Esophagus squamous epithelium (tissue), 5 donors: ENCODE measurements at places on chromosomes 6 and 20.

DNA sequence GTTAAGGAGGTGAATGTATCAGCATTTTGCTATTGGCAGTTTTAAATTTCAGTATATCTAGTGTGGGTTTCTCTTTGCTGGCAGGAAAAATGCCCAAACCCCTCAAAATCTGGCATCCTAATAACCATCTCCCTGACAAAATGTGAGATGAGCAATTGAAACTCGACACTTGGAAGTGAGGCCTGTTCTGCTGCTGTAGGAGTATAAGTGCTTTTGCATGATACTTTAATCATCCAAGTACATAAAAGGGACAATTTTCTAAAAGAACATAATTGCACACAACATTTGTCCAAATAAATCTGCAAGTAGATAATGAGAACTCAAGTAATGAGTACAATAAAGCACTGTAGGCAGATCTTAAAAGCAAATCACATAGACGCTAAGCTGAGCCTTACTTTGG lies 36.5 kb downstream of the LAMP5 start:
- no peak for DNase-seq

DNA sequence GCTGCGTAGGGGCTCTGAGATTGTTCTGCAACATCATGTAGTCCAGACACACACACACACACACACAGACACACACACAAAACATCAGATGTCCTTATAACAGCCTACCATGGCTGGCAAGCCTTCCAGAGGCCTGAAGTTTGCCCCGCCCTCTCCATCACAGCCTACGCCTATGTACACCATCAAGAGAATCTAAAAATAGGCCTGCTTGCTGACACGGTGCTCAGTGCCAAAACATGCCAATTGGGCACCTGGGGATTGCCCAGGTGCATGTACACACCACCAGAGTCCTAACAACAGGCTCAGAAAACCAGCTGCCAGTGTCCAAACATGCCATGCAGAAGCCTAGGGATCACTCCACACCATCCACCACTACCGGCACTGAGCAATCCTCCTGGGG lies 391.7 kb upstream of the SPTLC3 start:
- DNase-seq = no peak

DNA sequence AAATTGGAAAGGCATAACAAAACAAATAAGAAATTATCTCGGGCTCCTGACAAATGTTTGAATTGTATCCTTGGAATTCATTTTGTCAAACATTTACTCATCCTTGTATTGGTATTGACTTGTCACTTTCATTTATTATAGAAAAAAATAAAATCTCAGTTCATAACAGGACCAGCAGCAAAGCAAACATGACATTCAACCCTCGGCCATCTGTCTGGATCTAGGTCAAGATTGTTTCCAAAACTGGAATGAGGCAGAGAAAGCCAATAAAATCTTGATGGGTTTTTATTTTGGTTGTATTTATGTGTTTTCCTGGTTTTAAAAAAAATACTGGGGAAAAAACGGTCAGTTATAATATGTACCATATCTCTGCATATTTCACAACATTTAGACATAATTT lies 42.9 kb upstream of the FABP7 start:
- DNase-seq = no peak

DNA sequence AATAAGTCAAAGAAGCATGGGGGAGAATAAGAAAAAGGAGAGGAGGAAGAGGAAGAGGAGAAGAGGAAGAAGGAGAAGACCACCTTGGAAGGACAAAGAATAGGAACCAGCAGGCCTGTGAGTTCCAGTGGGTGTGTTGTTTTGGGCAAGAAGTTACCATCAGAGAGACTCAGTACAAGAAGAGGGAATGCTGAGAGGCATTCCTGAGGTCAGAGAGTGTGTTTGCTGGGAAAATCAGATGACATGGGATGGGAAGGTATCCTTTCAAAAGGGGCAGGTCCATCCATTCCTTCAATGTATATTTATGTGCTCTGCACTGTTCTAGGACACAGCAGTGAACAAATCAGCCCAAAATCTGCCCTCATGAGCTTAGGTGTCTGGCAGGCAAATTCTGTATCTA lies 40.5 kb upstream of the PRIM2 start:
- DNase-seq = no peak

GRCh38 chr20:35307666-35308653 lies 15.7 kb upstream of the FAM83C start:
- DNase-seq = no peak

- no peak for DNase-seq
Measured at GRCh38 chr6:96542702-96543101, 20.2 kb upstream of the FHL5 start.

GRCh38 chr20:19382386-19383340 lies 170.2 kb downstream of the SLC24A3 start:
- no peak for DNase-seq

GRCh38 chr20:6765469-6766058 lies 1.9 kb upstream of the BMP2 start:
- DNase-seq = no peak

- no peak for DNase-seq
Measured at GRCh38 chr6:44696686-44697085, 309.2 kb downstream of the CDC5L start.

- DNase-seq = no peak
Measured at GRCh38 chr6:4295058-4295782, 159.8 kb upstream of the ECI2 start.

DNA sequence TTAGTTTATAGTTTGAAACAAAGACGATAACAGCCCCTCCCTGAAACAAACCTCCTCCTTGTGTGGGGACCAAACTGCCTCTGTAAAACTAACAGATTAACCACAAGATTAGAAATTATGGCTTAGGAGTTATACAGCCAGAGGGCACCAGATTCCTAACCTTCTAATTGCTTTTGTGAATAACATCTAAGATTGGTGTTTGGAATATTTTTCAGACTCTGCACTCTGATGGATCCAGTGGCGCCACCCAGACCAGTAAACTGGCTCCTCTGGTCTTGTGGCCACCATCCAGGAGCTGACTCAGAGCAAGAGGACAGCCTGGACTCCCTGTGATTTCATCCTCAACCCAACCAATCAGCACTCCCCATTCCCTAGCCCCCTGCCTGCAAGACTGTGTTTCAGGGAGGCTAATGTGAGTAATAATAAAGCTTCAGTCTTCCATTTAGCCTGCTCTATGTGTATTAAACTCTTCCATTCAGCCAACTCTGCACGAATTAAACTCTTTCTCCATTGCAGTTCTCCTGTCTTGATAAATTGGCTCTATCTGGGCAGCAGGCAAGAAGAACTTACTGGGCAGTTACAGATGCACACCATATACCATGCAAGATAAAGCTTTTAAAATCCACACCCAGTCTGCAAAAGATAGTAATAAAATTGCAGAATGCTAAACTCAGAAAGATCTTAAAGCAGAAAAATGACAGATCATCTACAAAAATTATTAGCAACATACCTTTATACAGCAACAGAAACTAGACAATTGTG lies 58.5 kb upstream of the SLC22A16 start:
- no peak for DNase-seq

DNA sequence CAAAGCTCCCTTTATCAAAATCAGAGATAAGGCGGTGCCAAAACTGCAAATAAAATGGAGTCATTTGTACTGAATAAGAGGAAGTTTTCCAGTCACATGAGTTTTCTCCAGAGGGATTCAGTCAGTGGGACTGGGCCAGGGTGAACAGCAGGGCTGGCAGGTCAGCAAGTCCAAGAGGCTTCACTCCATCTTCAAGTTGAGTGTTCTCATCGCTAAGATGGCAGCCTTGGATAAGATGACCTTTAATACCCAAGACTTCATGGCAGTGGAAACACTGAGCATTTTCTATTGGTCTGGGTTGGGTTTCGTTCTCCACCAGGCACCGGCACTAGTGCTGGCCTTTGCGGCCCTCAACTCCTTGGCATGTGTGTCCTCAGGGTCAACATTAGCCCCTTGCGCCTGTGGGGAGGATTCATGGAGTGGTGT lies 29.3 kb upstream of the IGF2R start:
- no peak for DNase-seq

GRCh38 chr20:9838035-9838377 lies 870 bp downstream of the PAK5 start:
- no peak for DNase-seq

DNA sequence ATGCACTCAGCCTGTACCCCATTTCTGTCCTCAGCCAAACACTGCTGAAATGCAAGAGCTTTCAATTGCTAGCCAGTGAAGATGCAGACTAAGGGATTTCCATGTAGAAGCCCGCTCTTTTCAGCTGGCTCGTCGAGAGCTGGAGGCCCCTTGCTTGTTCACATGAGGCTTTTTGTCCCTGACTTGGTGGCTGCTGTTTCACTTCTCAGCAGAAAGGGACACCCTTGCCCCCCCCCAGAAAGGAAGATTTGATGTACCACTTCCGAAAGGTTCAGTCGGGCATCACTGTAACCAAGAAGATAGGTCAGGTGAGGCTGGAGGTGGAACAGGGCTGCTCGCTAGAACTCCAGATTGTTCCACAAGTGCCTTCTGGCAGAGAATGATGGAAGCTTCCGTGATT lies 23.3 kb downstream of the PTPN1 start:
- no peak for DNase-seq

- DNase-seq = no peak
Measured at GRCh38 chr6:130431346-130431852, 65.6 kb downstream of the TMEM200A start.

DNA sequence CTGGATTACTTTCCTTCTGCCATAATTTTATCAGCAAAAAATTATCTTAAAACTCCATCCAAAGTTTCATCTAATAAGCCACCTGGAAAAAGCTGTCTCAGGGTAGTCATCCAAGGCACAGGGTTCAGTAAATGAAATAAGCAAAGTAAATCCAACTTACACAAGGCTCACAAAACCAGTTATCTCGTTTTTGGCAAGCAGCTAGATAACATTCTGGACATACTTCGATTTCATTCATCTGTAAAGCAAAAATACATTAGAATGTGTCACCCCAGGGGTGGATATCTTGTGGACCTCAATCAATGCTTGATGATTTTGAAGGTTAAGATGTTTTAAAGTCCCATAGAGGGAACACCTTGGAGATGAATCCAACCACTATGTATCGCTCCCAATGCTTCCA lies 73.1 kb downstream of the ZMYND8 start:
- DNase-seq = no peak

DNA sequence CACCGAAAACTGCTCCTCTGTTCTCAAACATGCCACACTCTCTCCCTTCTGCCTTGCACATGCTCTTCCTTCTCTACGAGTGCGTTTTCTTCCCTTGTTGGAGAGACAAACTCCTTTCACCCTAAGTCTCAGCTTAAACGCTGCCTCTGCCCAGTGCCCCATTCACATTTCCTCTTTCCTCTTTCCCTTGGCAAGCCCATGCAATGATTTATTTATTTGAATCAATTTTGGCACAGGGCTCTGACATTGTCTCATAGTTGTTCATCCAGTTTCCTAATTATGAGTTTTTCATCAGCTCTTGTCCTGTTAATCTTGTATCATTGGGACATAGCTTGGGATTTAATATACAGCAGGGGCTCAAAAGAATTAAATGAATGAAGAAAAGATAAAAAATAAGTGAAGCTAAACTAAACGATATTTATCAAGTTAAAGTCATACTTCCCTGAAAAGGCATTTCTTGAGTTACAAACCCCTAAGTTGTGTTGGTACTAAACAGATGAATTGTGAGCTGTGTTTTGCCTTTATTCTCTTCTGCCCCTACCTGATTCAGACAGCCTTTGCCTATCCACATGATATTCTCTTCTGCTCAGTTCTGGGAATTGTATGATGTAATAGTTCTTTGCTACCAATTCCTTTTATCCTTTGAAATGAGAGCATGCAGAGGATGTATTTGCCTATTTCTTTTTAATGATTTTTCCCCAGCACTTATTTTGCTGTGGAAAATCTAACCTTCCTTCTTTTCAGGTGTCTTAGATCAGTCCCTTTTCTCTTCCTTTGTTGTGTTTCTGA lies 704.4 kb downstream of the UTRN start:
- DNase-seq = no peak

- DNase-seq = no peak
Measured at GRCh38 chr20:31833931-31834521, 11.4 kb downstream of the FOXS1 start.

DNA sequence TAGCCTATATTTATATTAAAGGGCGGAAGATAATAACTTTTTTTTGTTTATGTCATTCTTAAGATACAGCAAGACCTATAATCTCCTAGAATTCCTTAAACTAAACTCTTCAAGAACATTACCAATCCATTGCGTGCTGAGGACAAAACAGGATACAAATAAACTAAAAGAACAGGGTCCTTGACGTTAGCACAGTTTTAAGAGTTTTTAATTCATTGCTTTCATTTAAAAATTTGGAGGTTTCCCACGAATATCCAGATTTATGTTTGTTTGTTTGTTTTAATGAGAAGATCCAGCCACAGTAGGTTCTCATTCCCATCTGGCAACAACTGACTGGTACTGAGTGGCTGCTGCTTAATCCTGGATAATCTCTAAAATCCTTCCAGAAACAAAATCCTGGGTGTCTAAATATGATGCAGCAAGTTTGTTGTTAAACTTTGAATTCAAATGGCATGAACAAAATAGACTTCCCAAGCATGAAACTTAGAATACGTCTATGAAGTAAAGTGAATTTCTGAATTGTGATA lies 153.7 kb downstream of the HACE1 start:
- DNase-seq = no peak

DNA sequence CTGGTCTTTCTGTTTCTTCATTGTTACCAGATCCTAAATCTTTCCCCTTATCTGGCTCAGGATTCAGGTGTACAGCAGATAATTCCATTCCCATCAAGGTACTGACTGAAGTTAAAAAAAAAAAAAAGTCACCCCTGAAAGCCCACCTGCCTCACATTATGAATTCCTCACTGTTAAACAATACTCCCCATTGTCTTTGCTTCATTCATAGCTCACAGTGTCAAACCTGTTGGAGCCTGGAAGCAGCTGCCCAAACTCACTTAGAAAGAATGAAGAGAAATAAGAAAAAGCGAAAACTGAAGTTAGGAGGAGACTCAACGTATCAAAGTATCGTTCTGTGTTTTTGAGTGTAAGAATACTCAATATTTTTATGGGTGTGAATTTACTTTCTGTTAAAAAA lies 1.8 kb upstream of the DCBLD1 start:
- no peak for DNase-seq

- DNase-seq = no peak
Measured at GRCh38 chr6:4879741-4880275, 103.6 kb downstream of the CDYL start.

- DNase-seq = no peak
Measured at GRCh38 chr20:37381621-37382471, 35.9 kb downstream of the SRC start.

DNA sequence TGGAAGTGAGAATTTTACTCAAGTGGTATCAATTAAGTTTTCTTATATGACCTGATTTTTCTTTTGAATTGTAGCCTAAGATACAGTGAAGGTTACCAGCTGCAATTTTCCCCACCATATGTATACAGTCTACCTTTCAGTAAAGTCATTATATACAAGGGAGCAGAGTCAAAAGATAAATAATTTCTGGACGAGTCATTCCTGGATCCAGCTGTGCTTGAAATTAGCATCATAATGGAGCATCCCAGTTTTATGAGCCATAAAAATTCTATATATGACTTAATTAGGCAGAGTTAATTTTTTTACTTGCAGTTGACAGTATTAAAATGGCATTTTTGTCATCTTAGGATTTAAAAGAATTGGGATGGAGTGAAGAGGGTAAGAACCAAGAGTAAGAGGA lies 1008.4 kb downstream of the PHF3 start:
- no peak for DNase-seq

- no peak for DNase-seq
Measured at GRCh38 chr20:9573335-9574151, 59.2 kb downstream of the LAMP5 start.
